ENCODE measurements at places on chromosomes 11 and 22.
A peak's percentile ranks its signal among the peaks of the same experiment; 100 is the strongest.

- DNase-seq, result no peak
Measured at GRCh38 chr22:26656891-26657851, at the start of gene MIAT. MIAT (plus strand) TSS chr22:26657588.

GRCh38 chr22:49308300-49308699, 519.4 kb downstream of the BRD1 start:
- DNase-seq, result no peak

DNA sequence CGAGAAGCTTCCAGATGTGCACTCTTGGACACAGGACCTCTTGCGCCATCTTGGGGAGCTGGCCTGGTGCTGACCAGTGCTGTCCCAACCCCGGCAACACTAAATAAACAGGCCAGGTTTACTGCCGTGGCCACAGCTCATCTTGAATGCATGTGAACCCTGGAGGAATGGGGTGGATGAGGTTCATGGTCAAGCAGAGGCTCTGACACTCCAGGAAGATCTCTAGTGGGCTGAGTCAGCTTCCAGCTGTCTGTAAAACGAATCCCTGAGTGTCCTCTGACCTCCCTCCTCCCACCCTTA, 51.8 kb downstream of the ALX4 start:
- DNase-seq, result no peak

DNA sequence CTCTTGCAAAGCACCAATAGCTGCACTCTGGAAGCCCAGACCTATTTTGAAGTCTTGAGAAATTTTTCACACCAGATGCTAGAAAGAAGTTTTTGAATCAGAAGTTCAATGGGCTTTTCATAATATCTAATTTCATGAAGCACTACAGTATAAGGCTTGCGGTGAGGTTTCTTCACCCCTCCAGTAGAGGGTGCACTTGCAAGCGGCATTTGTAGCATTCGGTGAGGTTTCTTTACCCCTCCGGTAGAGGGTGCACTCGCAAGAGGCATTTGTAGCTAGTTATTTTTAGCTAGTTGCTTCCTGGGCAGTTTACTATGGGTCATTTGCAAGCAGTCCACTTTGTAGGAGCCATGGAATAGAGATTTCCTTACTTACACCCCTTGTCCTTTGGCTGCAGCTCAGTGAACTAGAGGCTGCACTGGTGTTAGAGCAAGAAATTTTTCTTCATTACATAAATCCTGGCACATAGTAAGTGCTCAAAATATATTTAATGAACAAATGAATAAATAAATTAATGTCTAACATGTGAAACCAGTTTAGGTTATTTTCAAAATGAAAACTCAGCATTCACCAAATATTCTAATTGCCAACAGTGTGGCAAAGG, 7.8 kb upstream of the NOX4 start:
- DNase-seq, result no peak

DNA sequence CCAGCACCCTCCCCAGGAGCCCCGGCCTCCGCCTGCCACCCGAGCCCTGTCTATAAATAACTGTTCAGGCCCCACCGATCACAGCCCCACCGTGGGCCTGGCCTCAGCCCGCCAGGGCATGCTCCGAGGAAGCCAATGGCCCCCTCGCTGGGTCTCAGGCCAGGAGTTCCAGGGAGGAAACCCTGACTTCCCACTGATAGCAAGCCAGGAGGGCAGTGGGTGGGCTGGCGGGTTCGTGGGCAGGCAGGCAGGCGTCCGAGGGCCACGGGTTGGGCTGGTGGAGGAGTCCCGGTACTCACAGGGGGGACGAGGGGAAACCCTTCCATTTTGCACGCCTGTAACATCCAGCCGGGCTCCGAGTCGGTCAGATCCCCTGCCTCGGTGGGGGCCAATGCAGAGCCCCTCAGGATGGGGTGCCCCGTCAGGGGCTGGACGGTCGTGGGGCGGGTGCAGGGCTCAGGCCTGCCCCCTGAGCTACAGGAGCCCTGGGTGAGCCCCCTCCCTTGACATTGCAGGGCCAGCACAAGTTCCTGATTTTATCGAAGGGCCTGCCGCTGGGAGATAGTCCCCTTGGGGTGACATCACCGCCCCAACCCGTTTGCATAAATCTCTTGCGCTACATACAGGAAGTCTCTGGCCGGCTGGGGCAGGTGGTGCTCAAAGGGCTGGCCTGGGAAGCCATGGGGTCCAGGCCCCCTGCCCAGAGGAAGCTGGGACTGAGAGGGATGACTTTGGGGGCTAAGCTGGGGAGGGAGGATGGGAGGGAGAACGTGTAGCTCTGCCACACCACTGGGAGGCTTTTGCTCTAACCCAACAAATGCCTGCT, at the start of gene SPI1:
Gene SPI1, minus strand, starts transcription at position 538 of the 826 bp plus-strand sequence. Its CDS starts 194 bp downstream, at position 344.
- DNase-seq, result peak; percentile 94

GRCh38 chr22:38858492-38858891, 13.5 kb downstream of the CBX6 start:
- no peak for DNase-seq

GRCh38 chr22:47621253-47621652, 858.8 kb downstream of the TBC1D22A start:
- DNase-seq, result no peak

All from hematopoietic multipotent progenitor cell (in vitro differentiated cells).